ENCODE measurements at places on chromosomes 16 and 17.

DNA sequence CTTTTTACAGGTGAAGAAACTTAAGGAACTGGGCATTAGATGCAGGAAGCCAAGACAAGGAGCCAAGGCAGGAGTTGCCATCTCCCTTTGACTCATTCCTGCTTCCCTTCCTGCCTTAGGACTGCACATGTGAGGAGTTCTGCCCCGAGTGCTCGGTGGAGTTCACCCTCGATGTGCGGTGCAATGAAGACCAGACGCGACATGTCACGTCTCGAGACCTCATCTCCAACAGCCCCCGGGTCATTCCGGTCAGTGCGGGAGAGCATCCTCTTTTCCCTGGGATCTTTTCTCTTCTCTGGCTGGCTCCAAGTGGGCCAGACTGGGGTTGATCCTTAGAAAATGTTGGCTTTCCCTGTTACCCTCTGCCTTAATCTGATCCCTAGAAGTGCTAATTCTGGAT, 6.6 kb downstream of the POLR2C start:
- DNase-seq = no peak

- peak; percentile 90 for DNase-seq
These were observed at the start of gene ELOB for GRCh38 chr16:2777231-2777902. ELOB (minus strand) TSS chr16:2777280; CDS start chr16:2777239, 41 bp downstream.

DNA sequence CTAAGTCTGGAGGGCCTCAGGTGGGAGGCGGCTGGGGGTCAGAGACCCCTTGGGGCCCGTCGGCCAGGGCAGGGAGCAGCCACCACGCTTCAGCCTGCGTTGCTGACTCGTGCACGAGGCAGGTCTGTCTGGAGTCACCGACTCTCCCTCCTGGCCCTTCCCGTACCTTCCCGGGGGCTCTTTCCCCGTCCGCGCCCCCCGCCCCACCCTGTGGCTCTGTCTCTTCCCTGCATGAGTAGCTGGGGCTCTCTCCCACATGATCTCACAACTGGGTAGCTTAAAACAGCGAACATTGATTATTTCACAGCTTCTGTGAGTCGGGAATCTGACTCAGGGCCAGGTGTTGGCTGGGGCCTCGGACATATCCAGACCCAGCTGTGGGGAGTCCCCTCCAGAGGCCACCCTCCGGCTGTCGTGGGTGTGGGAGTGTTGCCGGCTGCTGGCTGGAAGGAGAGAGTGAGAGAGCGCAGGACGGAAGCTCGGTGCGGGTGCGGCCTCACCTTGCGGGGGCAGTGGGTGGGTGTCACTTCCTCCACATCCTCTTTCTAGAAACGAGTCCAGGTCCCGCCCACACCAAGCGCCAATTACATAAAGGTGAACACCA, 17.3 kb downstream of the BAHCC1 start:
- DNase-seq = no peak

- no peak for DNase-seq
These were observed 186.9 kb upstream of the ELAC2 start for GRCh38 chr17:13204607-13205237.

- DNase-seq = no peak
These were observed 44.8 kb downstream of the PIMREG start for GRCh38 chr17:6489016-6489550.

GRCh38 chr16:61887903-61888302, 148.3 kb downstream of the CDH8 start:
- DNase-seq = no peak

DNA sequence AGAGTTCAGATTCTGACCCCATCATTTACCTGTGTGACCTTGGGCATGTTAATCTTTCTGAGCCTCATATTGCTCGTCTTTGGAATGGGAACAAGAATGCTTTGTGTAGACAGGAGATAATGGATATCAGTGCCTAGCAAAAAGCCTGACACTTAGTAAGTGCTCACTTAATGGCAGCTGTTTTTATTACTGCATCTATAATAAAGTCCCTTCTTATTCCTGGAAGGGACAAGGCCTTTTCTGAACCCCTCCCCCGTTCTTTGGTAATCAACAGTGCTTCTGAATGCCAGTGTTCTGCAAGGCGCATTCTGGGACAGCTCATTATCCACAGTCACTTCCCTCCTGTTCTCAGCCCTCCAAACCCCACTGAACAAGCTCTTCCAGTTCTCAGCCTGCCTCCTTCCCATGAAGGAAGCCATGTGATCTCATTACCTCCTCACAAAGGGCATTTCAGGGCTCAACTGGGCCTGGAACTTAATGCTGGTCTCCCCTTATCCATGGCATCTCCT, 25.1 kb upstream of the SUPT4H1 start:
- no peak for DNase-seq

- DNase-seq = no peak
These were observed 887 bp upstream of the EVI2B start for GRCh38 chr17:31314782-31315100.

DNA sequence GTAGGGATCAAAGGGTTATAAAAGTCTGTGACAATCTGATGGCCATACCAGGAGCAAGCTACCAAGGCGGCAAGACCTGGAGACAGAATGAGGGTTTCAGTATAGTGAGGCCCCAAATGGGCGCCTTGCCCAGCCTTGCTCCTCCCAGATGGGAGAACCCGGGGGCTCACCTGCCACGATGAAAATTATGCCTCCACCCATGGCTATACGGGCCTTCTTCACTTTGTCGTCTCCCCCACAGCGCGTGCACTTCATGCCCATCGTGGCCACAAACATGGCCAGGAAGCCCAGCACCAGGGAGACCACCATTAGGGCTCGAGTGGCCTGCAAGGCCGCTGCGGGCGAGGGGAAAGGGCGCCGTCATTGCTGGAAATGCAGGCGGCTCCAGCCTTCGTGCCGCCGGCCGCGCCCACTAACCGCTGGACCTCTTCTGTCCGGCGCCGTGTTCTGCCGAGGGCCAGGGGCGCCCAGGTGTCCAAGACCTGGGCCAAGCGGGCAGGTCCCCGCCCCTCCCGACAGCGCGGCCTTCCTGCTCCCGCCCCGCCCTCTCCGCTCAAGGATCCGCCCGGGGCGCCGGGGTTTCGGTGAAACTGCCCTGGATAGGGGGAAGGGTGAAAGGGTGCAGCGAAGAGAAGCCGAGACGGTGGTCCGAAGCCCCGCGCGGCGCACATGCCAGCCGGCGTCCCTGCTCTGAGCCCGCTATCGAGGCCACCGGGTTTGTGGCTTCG, 1.5 kb downstream of the CLDN7 start:
- peak; percentile 67 for DNase-seq

DNA sequence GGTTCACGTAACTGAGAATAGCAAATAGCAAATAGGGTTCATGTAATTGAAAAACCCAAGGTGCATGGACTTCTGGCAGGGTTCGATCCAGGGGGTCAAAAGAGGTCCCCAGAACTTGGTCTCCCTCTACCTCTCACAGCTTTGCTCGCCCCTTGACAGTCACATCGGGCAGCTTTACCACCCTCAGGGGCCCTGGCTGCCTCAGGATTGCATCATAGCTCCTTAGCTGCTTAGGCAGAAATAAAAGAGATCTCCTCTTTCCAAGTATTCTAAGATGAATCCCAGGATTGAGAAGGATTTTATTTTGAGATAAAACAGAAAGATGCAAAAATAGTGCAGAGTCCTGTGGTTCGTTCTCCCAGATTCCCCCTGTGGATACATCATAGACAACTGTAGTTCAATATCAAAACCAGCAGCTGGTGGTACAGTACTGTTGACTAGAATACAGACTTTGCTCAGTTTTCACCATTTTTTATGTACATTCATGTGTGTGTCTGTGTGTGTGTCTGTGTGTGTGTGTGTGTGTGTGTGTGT, 12.8 kb downstream of the ADGRG3 start:
- DNase-seq = no peak

- DNase-seq = no peak
These were observed 10.1 kb downstream of the ULK2 start for GRCh38 chr17:19857640-19858039.

DNA sequence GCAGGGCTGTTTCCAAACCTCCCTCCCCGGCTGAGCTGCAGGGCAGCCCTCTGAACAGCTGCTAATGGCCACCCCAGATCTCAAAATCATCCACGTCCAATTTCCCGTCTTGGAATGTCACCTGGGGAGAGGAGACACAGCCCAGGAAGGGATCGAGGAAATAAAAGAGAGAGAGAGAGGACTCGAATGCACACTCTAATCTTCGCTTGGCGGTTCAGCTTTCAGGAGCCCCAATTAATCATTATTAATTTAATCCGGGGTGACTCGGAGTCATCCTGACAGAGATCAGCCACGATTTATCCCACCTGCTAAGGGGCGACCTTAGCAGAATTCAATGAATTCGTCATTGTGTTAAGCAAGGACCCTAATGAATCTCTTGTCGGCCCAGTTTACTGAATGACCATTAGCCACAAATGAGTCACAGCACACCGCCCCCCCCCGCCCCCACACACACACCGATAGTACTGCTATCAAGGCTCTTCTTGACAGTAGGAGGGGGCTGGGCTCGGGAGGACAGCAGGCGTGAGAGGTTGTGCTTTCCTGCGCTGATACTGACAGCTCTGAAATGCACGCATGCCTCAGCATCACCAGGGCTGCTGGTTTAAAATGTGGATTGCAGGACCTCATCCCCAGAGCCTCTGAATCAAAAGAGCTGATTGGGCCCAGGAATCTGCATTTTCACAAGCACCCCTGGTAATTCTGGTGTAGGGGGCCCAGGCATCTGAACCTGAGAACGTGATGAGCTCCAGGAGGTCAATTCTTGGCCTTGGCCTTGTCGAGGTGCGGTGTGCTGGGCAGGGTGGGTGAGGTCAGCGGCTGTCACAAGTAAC, 190.0 kb upstream of the CIBAR2 start:
- DNase-seq = no peak

- DNase-seq = no peak
These were observed 83.2 kb downstream of the SPECC1 start for GRCh38 chr17:20092261-20092867.

GRCh38 chr17:44501866-44502375, 1.3 kb downstream of the GPATCH8 start:
- DNase-seq = no peak

DNA sequence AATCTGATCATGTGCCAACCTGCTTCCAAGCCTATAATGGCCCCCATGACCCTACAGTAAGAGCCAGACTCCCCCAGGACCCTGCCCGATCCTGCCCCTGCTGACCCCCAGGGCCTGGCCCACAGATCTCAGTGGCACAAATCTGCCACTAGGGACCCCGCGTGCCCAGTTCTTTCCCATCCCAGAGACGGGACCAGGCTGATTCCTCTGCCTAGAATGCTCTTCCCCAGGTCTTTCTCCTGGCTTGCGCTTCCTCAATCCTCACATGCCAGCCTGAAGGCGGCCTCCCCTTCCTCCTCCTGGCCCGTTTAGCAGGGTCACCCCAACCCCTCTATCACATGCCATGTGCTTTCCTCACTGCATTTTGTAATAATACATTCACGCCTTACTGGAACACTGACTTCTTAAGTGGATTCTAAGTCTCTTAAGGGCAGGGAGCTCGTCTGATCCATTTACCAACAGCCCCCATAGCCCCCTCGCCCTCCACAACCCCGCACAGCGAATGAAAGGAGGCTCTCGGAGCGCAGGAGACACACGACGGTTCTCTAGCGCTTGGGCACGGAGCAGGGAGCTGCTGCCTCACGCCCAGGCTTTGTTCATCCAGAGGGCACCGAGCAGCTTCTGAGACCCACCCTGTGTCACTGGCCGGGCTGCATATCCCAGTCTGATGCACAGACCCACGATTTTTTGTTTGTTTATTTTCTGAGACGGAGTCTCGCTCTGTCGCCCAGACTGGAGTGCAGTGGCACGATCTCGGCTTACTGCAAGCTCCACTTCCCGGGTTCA, 1.2 kb downstream of the TRIM65 start:
- DNase-seq = no peak

DNA sequence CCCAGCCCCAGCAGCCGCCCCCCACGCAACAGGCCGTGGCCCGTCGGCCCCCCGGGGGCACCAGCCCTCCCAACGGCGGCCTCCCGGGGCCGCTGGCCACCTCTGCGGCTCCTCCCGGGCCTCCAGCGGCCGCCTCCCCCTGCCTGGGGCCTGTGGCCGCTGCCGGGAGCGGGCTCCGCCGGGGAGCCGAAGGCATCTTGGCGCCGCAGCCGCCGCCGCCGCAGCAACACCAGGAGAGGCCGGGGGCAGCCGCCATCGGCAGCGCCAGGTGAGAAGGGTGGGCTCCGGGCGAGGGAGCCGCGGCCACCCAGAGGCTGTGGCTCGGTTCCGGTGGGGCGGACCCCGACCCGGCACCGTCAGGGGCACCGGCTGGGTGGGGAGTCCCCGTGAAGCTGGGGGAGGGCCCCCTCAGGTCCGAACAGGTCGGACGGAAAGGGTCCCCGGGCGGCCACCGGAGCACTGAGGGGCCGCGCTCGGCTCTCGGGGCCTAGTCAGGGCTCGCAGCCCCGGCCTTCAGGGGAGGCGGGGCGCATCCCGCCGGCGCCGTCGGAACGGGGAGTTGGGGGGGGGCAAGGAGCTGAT, 583 bp downstream of the ATXN2L start:
- DNase-seq = no peak

GRCh38 chr17:69093279-69093789, 32.6 kb upstream of the ABCA9 start:
- DNase-seq = no peak

DNA sequence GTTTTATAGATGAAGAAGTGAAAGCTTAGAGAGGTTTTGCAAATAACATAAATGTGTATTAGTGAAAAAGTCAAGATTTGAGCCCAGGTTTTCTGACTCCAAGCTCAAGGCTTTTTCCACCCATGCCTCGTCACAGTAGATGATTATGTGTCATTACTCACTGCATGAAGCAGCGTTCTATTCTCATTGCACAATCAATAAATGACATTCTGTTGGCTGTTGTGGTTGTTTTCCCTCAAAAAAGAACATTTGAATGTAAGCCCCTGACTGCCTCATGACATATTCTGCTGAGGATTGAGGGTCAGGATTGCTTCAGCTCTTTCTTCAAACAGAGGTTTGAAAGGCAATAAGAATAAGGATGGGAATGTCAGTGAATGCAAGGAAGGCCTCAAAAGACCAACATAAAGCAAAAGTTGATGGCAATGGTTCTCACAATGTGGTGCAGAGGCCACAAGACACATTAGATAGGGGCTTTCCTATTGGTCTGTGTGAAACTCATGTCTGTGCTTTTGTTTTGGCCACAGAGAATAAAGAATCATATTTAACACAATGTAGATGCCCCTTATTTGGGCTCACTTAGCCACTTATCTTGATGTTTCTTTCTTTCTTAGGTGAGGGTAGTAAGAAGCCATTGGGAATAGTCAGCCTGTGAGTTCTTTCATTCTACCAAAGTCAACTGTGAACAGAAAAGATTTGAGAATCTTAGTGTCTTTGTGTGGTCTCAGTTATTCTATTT, 5.4 kb upstream of the MMD start:
- no peak for DNase-seq

DNA sequence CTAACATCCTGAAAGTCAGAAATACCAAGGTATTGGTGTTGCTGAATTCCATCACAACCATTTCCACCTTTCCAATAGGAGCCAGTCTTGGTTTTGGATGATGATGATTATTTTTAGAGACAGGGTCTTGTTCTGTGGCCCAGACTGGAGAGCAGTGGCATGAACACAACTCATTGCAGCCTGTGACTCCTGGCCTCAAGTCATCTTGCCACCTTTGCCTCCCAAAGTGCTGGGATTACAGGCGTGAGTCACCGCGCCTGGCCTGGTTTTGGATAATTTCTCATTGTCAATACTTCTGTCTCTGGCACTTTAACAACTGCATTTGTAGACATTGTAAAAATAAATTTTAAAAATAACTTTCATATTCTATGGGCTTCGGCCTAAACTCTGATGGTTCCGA, 22.6 kb downstream of the STAT5B start:
- no peak for DNase-seq

GRCh38 chr17:68089881-68090280, 54.3 kb downstream of the KPNA2 start:
- DNase-seq = no peak

GRCh38 chr16:14559809-14560241, 70.2 kb downstream of the PARN start:
- peak; percentile 38 for DNase-seq

- no peak for DNase-seq
These were observed 8.2 kb upstream of the MMP2 start for GRCh38 chr16:55470533-55471371.
